ENCODE measurements at places on chromosomes 16 and 17.

GRCh38 chr16:12674071-12674470 is 129.6 kb downstream of the CPPED1 start:
- peak; percentile 46 for DNase-seq

DNA sequence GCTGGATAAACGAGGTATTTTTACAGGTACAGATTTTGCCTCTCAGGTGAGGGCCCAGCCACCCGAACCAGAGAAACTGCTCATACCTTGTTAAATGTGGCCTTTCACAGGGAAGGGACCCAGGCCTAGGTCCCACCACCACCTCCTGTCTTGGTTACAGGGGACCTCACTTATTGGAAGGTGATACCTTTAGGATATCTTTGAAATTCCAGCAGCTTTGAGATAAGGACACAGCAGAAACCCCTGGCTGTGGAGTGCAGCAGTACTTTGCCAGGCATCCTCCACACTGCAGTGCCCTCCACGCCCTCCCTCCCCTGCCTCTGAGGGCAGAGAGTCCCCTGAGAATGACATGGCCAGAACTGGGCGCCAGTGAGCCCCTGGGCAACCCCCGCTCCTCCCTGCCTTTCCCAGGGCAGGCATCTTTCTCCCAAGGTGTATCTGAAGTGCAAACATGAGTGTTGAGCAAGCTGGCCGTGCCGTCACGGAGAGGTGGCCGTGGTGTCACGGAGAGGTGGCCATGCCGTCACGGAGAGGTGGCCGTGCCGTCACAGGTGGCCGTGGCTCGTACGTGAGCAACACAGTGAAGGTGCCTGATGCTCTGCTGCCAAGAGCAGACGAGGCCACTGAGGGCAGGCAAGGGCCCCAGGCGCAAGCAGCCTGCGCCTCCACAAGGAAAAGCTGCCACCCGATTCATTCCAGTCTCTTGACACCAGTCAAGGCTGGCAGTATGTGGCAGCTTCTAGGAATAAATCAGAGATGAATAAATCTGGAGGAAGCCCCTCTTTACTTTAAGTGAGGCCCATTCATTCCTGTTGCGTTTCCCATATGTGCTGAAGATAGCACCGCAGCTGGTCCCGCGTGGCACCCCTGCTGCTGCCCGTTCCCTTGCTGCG is 134.5 kb upstream of the CHMP6 start:
- DNase-seq, result no peak

DNA sequence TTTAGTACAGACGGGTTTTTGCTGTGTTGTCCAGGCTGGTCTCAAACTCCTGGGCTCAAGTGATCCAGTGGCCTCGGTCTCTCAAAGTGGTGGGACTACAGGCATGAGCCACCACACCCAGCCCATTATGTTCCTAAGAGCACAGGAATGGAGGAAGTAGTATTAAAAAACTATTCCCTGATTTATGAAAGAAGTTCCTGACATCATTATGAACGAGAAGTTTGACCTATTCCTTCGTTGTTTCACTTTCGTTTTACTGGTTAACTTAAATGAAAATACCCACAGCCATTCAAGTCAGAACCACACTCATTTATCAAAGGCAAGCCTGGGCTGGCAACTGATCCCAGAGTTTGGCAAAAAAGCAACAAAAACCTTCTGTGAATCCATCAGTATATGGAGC is 13.5 kb upstream of the CBX4 start:
- DNase-seq, result peak; percentile 18

DNA sequence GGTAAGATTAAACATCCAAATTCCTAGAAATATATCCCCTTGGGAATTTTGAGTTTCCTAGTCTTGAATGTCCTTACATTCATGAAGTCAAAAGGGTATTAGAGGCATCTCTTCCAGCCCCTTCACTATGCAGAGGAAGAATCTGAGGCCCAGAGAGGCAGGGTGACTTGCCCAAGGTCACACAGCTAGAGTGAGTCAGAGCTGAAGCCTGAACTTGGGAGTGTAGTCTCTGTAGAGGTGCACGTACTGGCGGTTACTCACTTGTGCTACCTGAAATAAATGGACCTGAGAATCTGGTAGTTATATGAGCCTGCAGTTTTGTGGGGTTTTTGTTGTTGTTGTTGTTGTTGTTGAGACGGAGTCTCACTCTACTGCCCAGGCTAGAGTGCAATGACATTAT is 164.0 kb downstream of the XYLT1 start:
- DNase-seq, result no peak

- no peak for DNase-seq
These were observed 110.2 kb upstream of the NLRP1 start for GRCh38 chr17:5694551-5694950.

DNA sequence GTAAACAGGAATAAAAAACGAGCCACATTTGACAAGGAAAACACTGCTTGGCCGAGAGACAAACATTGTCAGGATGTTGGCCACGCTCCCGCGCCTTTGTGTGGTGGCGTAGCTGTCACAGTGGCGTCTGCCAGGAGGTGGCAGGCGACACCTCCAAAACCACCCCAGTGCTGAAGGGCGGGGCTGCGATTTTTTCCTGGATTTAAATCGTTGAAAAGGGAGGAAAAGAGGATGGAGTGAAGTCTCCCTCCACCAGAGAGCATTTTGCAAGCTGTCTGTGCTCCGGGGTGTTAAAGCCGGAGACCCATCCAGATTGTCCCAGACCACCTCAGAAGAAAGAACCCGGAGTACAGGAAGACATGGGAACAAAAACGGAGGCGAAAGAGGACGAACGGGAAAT is 12.7 kb downstream of the MRM3 start:
- peak; percentile 59 for DNase-seq

- DNase-seq, result peak; percentile 7
These were observed 325.3 kb downstream of the UTP18 start for GRCh38 chr17:51585514-51586104.

- DNase-seq, result no peak
These were observed 42.5 kb upstream of the ABR start for GRCh38 chr17:1222321-1222720.

DNA sequence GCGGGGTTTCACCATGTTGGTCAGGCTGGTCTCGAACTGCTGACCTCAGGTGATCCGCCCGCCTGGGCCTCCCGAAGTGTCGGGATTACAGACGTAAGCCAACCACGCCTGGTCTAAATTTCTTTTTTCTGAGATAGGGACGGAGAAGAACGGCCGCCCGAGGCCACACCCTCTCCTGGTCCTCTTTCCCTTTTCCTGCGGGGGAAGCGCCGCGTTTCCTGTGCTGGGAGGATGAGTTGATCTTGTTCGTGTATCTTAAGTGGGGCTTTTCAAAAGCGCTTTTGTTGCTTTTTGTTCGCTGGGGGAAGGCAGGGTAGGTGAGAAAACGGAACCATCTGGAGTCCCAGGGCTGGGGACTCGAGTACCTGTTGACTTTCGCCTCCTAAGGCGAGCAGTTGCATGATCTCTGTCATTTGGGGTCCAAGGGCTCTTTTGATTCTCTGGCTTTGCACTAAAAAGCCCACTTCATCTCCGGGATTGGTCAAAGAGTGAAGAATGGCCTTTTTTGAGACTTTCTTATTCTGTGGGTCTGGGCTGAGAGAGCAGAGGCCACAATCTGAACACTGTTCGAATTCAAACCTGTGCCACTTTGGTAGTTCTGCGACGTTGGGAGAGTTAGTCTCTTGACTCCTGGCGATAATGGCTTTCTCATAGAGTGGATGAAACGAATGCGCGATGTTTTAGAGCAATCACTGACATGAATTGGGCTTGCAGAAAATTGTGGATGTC is 1.3 kb downstream of the FUS start:
- DNase-seq, result peak; percentile 76

DNA sequence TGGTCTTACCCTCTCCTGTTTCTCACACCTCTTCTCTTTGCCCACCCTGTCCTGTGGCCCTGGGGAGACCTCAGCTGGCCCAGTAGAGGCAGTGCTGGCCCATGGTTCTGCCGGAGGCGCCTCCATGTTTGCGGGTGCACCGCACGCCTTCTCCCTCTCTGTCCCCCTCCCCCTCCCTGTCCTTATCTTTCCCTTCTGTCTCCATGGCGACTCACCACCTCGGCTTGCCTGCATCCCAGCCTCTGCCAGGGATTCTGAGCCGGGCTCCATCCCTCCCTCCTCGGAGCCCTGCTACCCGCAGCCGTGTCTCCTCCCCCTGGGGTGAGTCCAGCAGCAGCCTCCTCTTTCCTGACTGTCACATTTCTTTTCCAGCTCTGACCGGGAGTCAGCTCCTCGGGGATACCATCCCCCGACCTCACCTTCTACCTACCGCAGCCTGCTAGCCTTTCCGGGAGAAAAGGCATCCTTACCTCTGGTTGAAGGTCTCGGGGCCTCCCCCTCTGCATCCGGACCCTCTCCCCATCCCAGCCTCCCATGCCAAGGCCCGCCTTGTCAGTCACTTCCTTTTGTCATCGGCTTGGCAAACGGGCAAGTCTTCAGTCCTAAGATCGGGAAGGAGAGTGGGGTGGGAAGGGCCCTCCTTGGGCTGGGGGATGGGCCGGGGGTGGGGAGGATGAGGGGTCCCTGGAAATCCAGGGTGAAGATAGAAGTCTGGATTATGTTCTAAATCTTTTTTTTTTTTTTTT is at the start of gene RNF112:
Gene RNF112 (plus strand): TSS at position 358 of the 746 bp plus-strand sequence. CDS start 177 bp downstream, at position 535.
- no peak for DNase-seq

DNA sequence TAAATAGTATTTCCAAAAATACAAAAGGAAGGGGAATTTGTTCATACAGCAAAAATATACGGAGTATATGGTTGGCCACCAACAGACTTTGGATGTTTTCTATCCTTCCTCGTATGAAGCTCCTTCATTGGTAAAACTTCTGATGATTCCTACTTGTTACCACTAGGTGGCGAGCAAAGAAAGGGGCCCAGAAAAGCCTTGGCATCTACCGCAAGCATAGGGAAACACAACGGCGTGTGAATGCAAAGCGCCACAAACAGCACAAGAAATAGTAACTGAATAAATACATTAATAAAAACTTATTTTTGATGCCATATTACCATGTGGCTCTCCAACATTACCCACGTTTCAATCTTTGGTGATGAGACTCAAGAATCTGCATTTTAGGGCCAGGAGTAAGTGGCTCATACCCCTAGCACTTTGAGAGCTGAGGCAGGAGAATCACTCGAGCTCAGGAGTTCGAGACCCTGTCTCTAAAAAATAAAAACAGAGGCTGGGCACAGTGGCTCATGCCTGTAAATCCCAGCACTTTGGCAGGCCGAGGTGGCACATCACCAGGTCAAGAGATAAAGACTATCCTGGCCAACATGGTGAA is 34.5 kb downstream of the YWHAE start:
- peak; percentile 92 for DNase-seq
